ENCODE measurements at places on chromosomes 12 and 14. TPM values are rescaled to one million over a fixed set of nuclear protein-coding genes. Genes with fewer than 3 reads are reported as not detected.

The POMT2 gene
- polyA plus RNA-seq: 9.3 TPM

The EID3 gene
- polyA plus RNA-seq: 2.5 TPM

The P2RX7 gene
- 0.90 TPM for polyA plus RNA-seq

The LAG3 gene
- 3.0 TPM for polyA plus RNA-seq

The SLC6A12 gene
- polyA plus RNA-seq: 0.16 TPM

The TRIAP1 gene
- 29.1 TPM for polyA plus RNA-seq

The YEATS4 gene
- 12.0 TPM for polyA plus RNA-seq

Measured in adipose tissue (tissue), 3 donors.